ENCODE measurements at places on chromosomes 1 and 21.

- DNase-seq: no peak
These were observed 38.7 kb upstream of the DESI2 start for GRCh38 chr1:244614113-244614836.

GRCh38 chr1:4408380-4408779 lies 246.0 kb upstream of the AJAP1 start:
- DNase-seq: no peak

GRCh38 chr1:91507328-91507727 lies 6.7 kb downstream of the CDC7 start:
- DNase-seq: no peak

DNA sequence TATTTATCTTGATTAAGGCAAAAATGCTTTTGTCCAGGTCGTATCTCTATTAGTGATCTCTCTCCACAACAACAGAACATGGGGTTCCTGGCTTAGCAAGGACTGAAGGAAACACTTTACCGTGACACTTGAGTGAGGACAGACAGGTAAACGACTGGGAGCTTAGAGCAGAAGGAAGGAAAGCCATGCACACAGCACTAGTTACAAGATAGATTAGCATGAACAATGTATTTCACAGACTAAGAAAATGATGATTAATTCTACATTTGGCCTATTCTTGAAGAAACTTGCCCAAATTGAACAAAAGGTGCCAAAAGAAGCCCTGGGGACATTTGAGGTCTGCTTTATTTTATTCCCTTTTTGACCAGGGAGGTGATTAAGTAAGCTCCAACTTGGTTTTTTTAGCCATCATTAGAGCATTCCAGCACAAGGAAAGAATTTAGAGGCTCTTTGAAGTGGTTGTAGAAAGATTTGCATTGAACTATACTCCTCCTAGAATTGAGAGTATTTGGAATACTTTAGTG lies 248.5 kb downstream of the USP25 start:
- no peak for DNase-seq

Measured in NCI-H1436 (cell line).